ENCODE measurements at places on chromosomes 5 and 9.

GRCh38 chr9:37026113-37026930 lies 7.7 kb downstream of the PAX5 start:
- no peak for ATAC-seq

DNA sequence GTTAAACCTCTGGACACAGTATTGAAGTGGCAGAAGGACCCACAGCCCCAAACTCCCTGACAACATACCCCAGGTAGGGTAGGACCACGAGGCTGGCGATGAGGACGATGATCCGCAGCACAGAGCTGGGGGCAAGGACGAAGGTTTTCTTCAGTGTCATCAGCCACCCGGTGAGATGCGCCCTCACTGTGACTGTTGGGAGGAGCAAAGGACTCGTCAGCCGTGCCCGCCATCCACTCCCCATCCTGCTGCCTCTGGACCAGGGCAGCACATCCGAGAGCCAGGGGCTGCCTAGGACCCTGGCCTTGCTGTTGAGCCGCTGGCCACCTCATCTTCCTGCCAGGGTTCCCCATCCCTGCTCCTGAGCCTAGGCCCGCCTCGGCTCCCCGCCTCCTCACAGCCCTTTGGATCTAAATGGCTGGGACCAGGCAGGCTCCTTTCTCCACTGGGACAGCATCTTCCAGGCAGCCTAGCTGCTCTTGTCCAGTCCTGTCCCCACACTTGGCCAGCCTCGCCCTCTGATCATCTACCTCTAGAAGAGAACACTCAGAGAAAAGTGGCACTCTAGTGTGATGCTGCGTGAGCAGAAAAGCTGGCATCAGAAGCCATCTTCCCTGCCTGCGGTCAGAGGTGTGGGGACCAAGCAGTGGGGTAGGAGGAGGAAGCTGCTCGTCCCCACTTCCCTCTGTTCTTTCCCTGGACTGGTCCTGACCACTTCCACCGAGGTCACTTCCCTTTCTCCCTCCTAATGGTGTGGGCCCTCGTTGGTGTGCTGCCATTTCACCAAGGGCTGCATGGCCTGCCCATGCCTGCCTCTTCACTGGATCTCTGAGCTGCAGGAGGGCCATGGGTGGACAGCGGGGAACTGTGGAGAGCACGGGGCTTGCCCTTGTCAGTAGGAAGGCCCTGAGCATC lies 49.2 kb downstream of the OTULIN start:
- ATAC-seq = no peak

DNA sequence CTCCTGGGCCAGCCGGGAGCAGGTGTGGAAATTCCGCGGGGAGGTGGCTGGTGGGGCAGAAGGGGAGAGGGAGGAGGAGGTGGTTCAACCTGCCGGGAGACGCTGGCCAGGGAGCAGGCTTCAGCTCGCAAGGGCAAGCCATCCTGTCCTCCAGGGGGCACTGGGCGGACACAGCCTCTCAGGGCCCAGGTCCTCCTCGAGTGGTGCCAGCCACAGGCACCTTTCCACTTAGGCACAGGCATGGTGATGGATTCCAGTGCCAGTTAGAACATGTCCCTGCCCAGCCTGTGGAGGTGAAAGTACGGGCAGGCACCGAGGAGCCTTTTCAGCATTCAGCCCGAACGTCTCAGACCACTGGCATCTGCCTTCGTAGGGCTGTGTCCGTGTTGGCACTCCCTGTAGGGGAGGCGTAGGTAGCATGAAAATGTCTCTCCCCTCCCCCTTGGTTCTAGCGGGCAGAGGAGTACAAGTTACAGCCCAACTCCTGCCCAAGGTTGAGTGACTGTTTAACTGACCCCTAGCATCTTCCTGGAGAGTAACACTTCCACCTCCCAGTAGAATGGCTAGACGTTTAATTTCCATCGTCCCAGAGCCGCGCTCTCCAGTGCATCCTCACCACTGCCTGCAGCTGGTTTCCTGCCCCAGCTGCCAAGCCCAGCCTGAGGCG lies 48.9 kb downstream of the DAB2IP start:
- no peak for ATAC-seq

DNA sequence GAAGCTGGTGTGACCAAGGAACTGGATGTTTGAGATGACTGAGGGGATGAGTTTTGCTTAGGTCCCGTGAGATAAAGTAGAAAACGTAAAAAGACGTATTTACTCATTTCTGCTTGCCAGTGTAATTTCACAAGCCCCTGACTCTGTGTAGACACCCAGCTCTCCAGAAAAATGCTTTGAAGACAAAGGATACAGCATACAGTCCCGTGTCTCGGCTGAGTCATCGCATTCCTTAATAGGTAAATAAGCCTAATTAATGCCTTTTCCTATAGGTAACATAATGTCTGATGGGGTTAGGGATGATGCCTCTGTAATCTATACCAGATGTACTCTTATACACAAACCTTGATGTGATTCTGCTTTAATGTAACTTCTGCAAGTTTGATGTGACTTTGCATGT lies 20.2 kb downstream of the S100Z start:
- no peak for ATAC-seq

GRCh38 chr5:10111571-10111970 lies 138.1 kb downstream of the ATPSCKMT start:
- no peak for ATAC-seq

- ATAC-seq = no peak
These were observed 7.0 kb upstream of the P4HA2 start for GRCh38 chr5:132234684-132235062.

GRCh38 chr5:34037726-34038125 lies 5.3 kb downstream of the C1QTNF3 start:
- ATAC-seq = no peak

GRCh38 chr9:98995059-98995671 lies 51.5 kb downstream of the COL15A1 start:
- ATAC-seq = no peak

DNA sequence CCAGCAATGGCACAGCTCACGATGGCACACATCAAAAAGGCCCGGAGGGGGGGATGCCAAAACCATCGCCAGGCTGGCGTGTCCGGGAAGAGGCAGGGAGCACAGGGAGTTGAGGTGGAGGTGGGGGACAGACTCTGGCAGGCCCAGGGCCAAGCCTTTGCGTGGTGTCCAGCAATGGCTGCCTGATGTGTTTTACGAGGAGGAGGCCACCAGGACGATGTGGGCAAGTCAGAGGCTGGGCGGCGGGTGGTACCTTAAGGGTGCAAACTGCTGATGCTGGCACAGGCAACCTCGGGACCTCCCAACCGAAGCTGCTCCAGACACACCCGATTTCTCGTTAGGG lies 4.7 kb downstream of the VAV2 start:
- no peak for ATAC-seq

- ATAC-seq = no peak
These were observed 65.3 kb downstream of the OLFM1 start for GRCh38 chr9:135152614-135153334.

GRCh38 chr5:110354915-110355644 lies 371.4 kb downstream of the TMEM232 start:
- no peak for ATAC-seq

GRCh38 chr5:127092690-127093089 lies 19.4 kb upstream of the C5orf63 start:
- ATAC-seq = no peak

DNA sequence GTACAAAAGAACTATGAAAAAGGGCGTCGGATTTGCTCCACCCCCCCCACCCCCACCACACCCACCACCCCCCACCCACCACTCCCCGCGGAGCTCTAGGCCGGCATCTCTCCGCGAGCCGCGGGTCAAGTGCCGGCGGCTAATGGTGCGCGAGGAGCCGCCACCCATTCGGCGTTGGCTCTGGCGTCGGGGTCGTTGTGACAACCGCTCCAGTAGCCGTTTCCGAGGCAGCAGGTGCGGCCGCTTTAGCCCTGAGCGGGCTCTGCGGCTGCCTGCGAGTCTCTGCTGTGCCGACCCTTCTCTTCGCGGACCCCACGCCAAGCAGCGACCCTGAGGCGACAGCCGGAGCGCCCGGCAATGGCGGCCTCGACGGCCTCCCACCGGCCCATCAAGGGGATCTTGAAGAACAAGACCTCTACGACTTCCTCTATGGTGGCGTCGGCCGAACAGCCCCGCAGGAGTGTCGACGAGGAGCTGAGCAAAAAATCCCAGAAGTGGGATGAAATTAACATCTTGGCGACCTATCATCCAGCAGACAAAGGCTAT lies at the start of gene PPP1R2B:
PPP1R2B (plus strand) TSS at position 90 of the 546 bp plus-strand sequence; CDS start at position 358, 268 bp downstream.
- ATAC-seq = no peak

GRCh38 chr9:18045326-18045725 lies 428.6 kb upstream of the ADAMTSL1 start:
- no peak for ATAC-seq

DNA sequence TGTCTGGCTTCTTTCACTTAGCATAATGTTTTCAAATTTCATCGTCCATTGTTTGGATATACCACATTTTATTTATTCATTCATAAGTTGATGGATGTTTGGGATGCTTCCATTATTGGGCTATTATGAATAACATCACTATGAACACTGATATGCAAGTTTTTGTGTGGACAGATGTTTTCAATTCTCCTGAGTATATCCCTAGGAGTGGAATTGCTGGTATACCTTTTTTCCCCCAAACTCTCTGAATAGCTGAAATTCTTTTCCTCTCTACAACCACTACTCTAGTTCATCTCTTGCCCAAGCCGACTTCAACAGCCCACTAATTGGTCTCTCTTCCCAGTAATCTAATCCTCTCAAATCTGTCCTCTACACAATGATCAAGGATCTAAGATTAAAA lies 4.7 kb upstream of the ZFR start:
- ATAC-seq = no peak

- no peak for ATAC-seq
These were observed 21.3 kb upstream of the LMNB1 start for GRCh38 chr5:126755593-126755992.

DNA sequence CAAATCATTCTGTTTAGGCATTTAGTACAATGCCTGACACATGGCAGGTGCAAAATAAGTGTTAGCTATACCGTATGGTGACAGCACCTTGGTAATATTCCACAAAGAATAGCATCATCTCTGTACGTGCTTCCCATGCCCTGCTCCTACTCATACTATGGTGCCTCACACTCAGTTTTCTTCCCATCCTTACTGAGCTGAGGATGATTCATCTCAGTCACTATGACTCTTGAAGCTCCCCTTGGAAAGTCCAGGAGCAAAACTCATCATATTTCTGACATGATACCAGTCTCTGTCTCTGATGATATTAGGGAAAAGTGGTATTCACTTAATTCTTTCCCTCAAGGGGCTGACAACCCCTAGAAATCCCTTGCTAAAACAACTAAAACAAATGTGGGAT lies 423.3 kb downstream of the EFNA5 start:
- no peak for ATAC-seq

- ATAC-seq = no peak
These were observed 5.8 kb upstream of the IFNA1 start for GRCh38 chr9:21434202-21435014.

GRCh38 chr5:37994729-37995128 lies 154.9 kb upstream of the GDNF start:
- no peak for ATAC-seq

GRCh38 chr9:12771891-12772290 lies 2.9 kb upstream of the LURAP1L start:
- no peak for ATAC-seq

DNA sequence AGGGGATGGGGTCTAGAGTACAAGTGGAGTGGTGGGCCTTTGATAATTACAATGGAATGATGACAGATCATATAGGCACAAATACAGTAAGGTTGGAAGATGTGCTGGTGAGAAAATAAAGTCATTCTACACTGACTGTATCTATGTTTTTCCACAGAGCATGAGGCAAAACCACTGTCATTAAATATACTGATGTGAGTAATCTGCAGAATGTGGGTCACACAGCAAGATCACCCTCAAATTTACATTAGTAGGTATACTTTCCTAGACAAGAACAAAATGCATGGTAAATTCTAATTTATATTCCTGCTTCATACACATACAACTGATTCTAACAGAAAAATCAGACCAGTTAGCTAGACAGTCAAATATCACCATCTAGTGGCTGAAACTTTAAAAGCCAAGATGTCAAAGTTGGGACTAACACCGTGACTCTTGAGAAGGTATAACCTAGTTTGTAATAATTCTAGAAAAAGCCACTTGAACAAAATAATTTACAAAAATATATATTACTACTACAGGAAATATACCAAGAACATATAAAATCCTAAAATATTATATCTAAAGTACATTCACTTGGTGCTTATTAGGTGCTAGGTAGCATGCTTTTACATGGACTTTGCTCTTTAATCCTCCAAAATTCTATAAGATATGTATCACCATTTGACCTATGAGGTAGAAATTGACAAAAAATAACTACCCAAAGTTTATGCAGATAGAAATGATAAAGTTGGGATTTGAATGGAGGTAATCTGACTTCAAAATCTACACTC lies 19.5 kb downstream of the TTC33 start:
- peak; percentile 76 for ATAC-seq

GRCh38 chr5:153099328-153099727 lies 391.1 kb upstream of the GRIA1 start:
- no peak for ATAC-seq

DNA sequence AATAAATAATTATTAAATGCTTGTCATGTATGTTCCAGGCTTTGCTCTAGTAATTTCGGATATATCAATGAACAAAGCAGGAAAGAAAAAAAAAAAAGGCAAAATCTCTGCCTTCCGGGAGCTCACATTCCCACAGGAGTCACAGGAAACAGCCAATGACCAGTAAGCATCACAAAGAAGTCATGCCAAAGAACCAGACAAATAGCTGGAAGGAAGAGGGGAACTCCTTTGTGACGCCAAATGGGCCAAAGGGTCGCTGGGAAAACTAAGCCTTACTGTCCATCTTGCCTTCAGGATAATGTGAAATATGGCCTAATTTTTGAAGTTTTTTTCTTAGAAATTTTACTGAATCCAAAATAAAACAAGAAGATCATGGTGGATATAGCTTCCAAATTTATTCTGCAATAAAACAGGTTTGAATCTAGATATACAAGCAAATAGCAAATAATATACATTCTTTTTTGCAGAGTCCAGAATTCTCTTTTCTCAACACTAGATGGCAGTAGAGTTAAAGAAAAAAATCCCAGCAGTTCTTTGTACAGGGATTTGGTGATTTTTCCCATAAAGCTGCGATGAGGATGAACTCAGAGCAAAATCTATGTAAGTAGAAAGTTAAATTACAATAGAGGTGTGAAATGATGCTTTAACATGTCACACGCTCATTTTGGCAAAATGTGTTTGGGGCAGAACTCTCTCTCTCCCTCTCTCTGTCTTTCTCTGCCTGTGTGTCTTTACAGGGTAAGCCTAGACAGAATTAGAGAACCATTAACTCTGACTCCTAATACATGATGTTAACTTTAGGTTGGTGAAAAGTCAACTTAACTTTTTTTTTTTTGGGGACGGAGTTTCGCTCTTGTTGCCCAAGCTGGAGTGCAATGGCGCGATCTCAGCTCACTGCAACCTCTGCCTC lies 60.0 kb upstream of the TUT7 start:
- ATAC-seq = no peak

- no peak for ATAC-seq
These were observed 13.4 kb downstream of the LIFR start for GRCh38 chr5:38543074-38543473.
